ENCODE measurements at places on chromosomes 5 and 9.

DNA sequence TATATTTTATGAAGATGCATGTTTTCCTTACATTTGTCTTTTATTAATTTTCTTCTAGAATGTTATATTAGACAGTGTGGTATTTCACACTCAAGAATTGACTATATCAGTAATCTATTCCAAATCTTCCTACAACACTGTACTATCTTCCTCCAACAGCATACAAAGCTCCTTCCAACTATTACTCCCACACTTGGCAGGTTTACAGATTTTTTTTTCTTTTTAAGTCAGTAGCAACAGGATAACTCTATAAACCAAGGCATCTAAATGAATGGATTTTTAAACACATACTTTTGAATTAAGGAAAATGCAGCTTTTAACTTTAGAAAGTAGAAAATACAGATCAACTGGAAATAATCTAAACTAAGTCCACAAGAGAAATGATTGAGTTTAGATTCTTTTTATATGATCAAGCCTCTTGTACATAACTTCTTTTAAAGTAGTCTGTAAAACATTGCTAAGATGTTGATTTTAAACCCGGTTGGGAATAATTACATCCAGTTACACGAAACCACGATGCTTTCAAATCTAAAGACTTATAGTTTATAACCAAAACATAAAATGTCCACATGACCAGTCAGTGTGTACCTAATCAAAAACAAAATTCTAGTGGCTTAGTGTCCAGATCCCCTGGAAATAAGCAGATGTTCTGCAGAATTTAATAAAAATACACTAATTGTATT is 281.6 kb downstream of the ADAMTS6 start:
- DNase-seq: no peak

GRCh38 chr5:157864067-157864466 is 5.1 kb upstream of the CLINT1 start:
- no peak for DNase-seq

GRCh38 chr9:77475641-77476473 is 172.3 kb downstream of the GNA14 start:
- DNase-seq: no peak

DNA sequence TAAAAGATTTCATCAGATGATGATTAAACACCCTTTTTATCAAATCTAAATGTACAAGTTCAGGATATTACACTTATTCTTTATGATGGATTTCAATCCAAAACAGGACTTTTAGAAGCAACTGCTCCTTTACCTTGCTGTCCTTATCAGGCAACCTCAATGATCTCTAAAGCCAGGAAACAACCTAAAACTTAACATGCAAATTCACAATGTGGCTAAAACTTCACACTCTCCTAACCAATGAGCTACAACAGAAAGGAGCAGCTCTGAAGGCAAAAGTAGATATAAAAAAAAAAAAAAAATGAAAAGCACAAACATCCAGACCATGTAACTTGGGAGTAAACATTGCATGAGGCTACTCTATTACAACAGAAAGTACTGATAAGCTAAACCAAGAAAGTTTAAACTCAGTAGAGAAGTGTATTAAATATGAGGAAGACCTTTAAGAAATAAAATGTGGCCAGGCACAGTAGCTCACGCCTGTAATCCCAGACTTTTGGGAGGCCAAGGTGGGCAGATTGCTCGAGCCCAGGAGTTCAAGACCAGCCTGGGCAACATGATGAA is 22.9 kb downstream of the SLC25A51 start:
- DNase-seq: no peak

- DNase-seq: no peak
Observed at GRCh38 chr5:6356578-6357164, 21.7 kb downstream of the MED10 start.
